Activated naive CD4-positive, alpha-beta T cell treated with anti-CD3 and anti-CD28 coated beads, Interleukin-2, amount 10 ng/mL, durations not matched to agents 7 days and 5 days (primary cell): ENCODE measurements at places on chromosomes 1 and 21.
A peak's percentile ranks its signal among the peaks of the same experiment; 100 is the strongest.

GRCh38 chr1:211876851-211877590 lies 46.5 kb upstream of the LPGAT1 start:
- no peak for DNase-seq

DNA sequence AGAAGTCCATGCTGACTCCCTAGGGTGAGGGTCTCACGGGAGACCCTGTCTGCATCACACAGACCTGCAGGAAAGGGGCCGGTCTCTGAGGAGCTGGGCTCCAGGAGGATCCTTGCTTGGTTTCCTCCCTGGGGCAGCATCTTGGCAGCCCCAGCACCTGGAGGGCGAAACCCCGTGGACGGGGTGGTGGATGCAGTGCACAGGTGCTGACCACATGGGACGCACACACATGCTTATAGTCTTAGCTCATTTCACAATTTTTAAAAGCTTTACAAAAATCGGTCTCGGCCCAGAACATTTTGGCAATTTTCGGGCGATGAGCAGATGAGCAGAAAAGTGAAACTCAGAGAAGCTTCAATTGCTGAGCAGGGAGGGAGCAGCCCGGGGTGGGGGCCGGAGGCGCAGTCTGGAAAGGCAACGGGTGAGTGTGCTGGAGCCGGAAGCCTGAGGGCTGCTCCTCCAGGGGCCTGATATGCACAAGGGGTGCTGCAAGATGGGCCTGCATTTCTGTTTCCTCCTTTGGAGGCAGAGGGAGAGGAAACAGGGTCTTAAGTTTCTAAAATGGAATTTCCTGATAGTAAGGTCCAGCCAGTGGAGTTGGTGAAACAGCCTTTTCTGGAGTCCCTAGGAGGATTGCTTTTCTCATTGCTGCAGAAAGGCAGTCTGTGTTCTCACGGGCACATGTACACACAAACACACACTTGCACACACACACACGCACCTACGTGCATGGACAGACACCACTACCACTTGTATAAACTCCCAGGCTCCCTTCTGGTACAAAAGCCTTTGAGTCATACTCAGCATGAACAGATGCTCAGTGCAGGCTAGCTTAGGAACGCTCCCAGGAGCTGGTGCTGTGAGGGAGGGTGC lies 60.6 kb downstream of the SCCPDH start:
- peak; percentile 45 for DNase-seq

GRCh38 chr1:21537932-21538630 lies 28.9 kb downstream of the ALPL start:
- no peak for DNase-seq

- DNase-seq, result no peak
Observed at GRCh38 chr21:20852866-20853265, 145.3 kb upstream of the NCAM2 start.

DNA sequence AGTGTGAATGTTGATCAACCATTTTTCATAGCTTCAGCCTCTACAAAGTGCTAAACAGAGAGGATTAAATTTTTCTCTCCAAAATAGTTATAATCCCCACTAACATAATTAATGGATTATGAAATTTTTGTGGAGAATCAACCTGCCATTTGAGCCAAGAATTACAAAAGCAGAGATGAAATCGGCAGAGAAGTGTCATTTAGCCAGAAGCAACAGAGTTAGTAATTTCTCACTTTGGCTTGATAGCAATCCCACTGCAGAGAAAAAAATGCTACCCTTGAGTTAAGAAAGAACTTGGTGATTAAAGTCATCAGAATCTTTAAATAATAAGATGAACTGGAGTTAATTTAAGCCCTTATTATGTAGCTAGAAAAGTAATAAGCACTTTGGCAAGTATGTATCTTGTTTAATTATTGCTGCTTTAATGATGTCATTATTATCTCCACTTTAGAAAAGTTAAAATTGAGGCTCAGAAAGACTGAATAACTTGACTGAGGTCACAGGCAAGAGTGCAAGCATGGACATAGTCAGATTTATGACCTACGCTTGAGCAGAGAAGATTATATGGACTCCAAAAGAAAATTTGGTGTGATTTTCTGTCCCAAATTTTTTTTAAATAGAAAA lies 37.3 kb downstream of the RGS4 start:
- no peak for DNase-seq

- DNase-seq, result peak; percentile 8
Observed at GRCh38 chr1:155177918-155178281, 4.3 kb downstream of the TRIM46 start.

GRCh38 chr1:205970486-205970885 lies 27.2 kb upstream of the SLC26A9 start:
- no peak for DNase-seq

GRCh38 chr1:166174108-166174507 lies 7.3 kb upstream of the FAM78B start:
- no peak for DNase-seq

GRCh38 chr1:245264226-245264625 lies 109.4 kb downstream of the KIF26B start:
- DNase-seq, result no peak

DNA sequence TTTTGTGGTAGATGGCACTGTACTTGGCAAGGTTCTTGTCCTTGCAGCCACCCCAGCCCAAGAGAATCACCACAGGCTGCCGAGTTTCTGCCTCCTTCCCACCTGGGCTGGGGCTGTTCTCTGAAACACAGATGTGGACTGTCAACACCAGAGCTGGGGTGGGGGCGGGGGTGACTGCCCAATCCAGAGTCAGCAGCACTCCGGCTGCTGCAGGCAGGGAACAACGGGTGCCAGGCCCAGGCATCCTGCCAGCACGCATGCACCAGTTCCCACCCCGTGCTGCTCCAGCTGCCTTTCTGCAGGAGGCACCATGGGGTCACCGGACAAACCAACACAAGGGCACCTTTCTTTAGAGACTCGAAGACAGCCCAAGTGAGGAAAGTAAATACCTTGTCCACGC lies 14.1 kb downstream of the TMEM53 start:
- DNase-seq, result no peak

DNA sequence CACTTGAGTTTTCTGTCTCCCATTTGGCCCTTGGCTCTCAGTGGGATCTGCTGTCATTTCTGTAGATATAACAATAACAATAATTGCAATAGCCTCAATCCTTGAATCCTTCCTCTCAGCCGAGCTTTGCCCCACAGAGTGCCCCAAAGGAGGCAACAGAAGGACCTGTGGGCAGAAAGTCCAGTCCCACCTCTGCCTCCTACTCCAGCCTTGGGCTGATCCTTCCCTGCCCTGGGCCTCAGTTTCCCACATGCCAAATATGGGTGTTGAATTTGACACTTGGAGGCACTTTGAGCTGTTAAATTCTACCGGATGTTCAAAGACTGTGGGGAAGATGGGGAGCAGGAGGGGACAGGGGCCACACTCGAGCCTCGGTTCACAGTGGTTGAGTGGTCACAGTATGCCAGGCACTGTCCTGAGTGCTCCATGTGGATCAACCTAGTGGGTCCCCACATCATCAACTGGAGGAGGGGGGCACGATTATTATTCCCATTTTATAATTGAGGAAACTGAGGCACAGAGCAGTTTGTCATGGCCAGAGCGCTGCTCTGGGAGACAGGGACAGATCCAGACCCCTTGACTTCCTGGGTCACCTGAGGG lies 307.1 kb downstream of the MATN1 start:
- DNase-seq, result no peak

DNA sequence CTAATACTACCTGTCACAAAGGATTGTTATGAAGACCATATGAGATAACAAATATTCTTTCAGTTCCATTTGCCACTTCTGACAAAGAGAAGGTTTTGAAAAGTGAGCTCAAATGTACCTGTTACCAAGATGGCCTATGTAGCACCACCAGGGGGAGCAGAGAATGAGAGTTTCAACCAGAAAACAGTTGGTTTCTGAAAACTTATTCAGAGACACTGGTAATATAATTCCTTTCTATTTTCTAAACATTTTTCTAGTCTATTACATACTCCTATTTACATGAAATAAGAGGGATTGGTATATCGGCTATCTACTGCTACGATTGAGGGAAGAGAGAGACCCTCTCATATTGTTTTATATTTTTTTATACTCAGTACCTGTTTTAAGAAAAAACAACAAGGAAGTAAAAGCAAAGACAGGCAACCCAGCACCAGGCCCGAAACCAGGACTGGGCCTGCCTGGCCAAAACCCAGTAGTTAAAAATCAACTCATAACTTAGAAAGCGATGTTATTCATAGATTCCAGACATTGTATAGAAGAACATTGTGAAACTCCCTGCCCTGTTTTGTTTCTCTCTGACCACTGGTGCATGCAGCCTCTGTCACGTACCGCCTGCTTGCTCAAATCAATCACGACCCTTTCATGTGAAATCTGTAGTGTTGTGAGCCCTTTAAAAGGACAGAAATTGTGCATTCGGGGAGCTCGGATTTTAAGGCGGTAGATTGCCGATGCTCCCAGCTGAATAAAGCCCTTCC lies 48.3 kb downstream of the IL23R start:
- peak; percentile 75 for DNase-seq

- DNase-seq, result no peak
Observed at GRCh38 chr1:27554293-27554692, 49.7 kb downstream of the AHDC1 start.

DNA sequence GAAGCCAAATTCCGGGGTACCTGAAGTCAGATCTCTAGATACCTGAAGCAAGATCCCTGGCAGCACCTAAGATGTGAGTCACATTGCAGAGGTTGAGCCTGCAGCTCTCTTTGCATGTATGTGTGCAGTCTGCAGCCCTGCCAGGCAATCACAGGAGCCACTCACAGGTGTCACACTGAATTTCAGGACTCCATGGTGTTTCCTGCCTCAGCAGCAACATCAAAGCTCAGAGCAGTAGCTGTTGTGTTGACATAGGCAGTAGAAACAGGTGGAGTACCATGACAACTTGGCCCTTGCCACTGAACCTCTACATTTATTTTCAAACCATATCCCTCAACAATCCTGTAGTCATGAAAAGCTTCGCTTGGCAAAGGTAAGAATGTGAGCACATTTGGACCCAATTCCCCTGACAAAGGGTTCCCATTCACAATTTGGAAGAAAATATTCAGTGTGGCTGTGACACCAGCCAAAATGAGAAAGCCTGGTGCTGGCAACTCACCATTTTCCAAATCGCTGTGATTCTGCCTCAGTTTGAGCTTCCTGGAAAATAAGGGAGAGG lies 419.8 kb upstream of the NFIA start:
- no peak for DNase-seq

GRCh38 chr1:244861683-244862082 lies 2.7 kb downstream of the HNRNPU start:
- DNase-seq, result no peak

GRCh38 chr1:76577525-76578185 lies 289.6 kb upstream of the ST6GALNAC5 start:
- no peak for DNase-seq

DNA sequence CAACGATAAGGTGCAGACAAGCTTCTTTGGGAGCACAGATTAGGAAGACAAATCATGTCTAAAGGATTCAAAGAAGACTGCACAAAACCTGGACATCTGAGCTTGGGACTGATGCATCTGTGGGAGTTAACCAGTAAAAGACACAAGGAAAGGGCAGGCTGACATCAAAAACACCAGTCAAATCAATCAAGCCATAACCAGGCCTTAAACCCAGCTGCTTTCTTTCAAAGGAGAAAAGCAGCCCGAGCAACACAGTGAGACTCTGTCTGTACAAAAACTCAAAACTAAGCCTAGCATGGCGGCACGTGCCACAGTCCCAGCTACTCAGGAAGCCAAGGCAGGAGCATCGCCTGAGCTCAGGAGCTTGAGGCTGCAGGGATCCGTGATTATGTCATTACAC lies 411.6 kb downstream of the SMYD3 start:
- DNase-seq, result no peak

DNA sequence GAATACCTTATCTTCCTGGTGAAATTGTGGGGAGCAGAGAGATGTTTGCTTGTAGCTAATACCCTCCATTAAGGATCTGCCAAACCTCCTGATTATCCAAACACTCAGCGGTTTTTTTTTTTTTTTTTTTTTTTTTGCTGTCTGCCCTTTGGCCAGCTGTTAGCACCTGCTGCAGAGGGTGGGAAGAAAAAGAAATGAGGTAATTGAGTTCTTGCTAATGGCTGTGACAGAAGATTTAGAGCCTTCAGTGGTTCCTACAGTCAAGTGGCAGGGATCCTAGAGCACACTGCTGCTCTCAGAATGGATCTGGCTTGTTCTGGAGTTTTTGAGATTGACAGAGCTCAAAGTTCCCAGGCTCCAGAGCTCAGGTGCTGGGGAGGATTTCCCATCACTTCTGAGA lies 342.5 kb downstream of the DISC1 start:
- DNase-seq, result no peak

- no peak for DNase-seq
Observed at GRCh38 chr1:171780583-171781175, 781 bp upstream of the METTL13 start.

DNA sequence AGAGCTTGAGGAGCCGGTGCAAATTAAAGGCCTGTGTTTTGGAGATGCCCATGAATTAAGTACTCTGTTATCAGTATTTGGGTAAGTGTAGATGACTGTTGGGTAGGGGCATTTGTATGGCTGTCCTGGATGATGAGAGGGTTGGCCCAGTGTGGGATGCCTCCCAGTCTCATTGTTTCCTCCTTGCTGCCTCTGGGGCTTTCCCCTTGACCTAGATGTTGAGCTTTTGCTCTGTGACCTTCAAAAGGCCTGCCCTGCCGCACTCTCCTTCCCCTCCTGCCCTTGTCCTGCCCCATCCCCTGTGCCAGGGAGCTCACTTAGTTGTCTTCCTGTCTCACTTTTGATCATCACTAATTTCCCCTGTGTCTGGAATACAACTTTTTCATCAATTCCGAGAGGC lies 10.0 kb downstream of the GALNT2 start:
- no peak for DNase-seq

DNA sequence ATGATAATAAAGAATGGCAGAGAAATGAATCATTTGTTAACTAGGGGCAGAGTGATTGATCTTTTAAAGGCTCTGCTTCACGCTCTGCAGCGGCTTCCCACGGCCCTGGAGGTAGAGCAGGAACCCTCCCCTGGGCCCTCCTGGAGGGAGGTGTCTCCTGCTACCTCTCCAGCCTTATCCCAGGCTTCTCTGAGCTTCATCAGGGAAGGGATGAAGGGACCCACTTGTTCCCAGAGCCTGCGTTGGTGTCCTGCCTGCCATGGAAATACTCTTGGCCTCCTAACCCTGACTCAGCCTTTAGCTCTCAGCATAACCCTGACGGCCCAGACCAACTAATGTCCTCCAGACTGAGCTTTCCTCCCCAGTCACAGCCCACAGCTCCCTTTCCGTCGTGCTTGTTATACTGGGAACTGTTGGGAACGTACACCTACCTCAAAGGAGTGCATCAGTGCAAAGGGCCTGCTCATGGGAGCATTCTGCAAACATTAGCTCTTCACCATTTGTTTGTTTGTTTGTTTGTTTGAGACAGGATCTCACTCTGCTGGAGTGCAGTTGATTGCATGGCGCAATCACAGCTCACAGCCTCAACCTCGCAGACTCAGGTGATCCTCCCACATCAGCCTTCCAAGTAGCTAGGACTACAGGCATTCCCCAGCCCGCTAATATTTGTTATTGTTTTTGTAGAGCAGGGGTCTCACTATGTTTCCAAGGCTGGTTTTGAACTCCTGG lies 17.4 kb upstream of the HNRNPU start:
- DNase-seq, result no peak

DNA sequence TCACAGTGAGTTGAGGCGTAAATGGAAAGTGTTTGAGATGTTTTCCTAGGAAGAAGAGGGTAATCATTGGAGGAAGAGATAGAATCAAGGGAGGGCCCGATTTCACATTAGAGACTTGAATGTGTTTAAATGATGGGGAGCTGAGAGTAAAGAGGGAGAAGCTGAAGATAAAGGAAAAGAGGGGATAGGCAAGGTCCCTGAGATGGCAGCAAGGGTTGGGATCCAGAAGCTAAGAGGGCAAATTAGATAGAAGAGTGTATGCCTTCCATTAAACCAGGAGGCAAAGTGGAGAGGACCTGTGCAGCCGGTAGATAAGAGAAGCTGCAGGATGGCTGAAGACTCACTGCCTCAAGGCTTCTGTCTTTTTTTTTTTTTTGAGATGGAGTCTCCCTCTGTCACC lies 21.6 kb upstream of the CSF1 start:
- no peak for DNase-seq
